ENCODE measurements at places on chromosomes 6 and 20. TPM values are rescaled to one million over a fixed set of nuclear protein-coding genes. Genes with fewer than 3 reads are reported as not detected.

GRCh38 chr6:104718672-104719071, 141.0 kb downstream of the HACE1 start:
- no peak for DNase-seq

- no peak for DNase-seq
Measured at GRCh38 chr6:21893793-21894192, 300.2 kb downstream of the SOX4 start.

DNA sequence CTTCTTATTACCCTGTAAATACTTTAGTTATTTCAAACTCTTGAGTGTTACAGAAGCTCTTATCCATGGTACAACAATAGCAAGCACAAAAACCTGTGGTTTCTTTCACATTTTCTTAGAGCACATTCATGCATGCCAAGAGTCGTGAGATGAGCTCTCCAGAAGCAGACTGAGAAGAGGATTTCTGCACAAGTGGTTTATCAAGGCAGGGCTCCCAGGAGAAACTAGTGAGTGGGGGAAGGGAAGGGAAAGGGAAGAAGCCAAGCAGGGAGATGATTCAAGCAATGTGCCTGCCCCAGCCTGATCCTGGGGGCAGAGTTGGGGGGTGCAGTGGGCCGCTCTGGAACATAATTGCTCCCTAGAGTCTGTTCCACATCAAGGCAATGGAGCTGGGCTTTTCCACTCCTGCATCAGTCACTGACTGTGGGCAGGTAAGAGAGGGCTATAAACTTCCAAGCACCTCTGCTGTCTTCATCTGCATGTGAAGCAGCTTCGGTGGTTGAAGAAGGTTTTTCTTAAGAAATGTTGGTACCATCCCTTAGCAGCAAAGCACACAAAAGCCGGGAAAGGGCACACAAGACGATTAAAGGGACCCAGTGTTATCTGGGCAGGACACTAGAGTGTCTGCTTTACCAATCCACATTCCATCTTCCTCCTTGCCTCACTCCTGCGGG, 152.1 kb downstream of the PLCB4 start:
- DNase-seq = no peak

DNA sequence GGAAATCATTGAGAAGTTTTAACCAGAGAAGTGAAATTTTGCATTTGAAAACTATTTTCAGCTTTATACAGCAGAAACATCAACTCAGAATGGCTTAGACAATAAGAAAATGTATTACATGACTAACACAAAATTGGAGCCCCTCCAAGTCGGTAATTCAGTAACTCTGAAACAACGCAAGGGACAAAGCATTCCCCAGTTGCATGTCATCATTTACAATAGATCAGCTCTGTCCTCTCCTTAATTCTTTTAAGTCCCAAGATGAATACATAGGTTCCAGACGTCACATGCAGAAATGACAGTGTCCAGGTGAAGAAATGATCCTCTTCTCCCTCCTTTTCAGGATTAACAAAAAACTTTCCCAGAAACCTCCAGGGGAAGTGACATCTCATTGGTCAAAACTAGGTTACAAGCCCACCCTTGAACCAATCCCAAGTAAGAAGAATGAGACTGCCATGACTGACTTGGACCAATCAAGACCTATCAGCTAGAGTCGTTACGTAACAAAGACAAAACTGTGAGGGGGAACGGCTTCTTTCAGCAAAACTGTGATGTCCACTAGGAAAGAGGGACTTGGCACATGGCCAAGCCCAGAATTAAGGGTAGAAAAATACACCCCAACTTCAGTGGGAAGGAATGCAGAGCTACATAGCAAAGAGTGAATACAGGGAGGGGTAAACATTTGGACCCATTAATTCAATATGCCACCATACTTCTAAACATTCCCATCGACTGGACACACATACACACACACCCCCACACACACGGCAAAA, 149.8 kb upstream of the PRND start:
- DNase-seq = no peak

- no peak for DNase-seq
Measured at GRCh38 chr6:84763003-84763885, 1.2 kb downstream of the TBX18 start.

DNA sequence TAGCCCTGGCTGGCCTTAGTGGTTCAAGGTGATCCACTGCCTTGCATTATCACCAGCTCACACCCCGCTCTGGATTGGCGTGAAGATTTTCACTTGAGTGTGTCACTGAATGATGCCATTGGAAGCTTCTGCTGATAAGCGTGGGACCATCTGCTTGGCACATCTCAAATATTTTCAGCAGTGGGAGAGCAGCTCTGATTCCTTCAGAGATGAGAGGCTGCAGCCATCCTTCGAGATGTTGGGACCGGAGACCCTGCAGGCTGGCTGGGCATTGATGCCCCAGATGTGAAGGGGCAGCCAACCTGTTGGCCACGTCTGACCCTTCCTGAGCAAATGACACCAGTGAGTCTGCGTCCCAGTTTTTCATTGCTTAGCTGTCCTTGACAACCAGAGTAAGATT, at the start of gene MAS1:
Gene MAS1 (plus strand): TSS at position 197 of the 400 bp plus-strand sequence. CDS start 15,968 bp downstream, outside the sequence.
- no peak for DNase-seq

DNA sequence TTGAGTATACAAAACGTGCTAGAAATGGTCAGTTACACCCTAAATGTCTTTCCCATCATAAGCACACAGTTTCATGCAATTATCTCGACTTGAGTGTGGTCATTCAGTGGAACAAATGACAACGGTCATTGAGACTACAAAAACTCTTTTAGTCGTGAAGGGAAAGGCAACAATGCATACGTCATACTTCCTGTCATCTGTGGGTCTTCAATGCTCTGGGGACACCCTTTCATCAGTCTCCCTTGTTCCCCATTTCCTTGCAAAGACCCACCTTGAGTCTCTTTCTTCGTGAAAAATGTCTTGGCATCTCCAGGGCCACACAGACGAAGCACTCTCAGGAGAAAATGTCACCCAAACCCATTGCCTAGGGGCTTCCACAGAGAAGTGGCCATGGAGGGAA, 238.5 kb downstream of the GMPR start:
- DNase-seq = no peak

- no peak for DNase-seq
Measured at GRCh38 chr20:37903317-37904007, 535 bp downstream of the VSTM2L start.

- DNase-seq = peak; percentile 38
Measured at GRCh38 chr20:878511-879307, 37.4 kb downstream of the ANGPT4 start.

- peak; percentile 12 for DNase-seq
Measured at GRCh38 chr20:11676630-11677287, 240.9 kb upstream of the BTBD3 start.

DNA sequence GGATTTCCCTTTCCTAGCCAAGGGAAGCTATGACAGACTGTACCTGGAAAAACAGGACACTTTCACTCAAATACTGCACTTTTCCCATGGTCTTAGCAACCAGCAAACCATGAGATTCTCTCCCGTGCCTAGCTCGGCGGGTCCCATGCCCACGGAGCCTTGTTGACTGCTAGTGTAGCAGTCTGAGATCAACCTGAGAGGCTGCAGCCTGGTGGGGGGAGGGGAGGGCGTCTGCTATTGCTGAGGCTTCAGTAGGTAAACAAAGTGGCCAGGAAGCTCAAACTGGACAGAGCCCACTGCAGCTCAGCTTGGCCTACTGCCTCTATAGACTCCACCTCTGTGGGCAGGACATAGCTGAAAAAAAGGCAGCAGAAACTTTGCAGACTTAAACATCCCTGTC, 61.8 kb downstream of the EPM2A start:
- DNase-seq = no peak

GRCh38 chr6:118260833-118261232, 287.3 kb upstream of the PLN start:
- DNase-seq = no peak

SMPDL3A gene
- 0.17 TPM for total RNA-seq

ADGB gene
- total RNA-seq = 0.56 TPM

PKIG gene
- 4.1 TPM for total RNA-seq

SLC17A1 gene
- total RNA-seq = not detected

SLC25A27 gene
- 0.53 TPM for total RNA-seq

FNDC11 gene
- total RNA-seq = 0.55 TPM

PGK2 gene
- not detected for total RNA-seq
